ENCODE measurements at places on chromosomes 4 and X. TPM values are rescaled to one million over a fixed set of nuclear protein-coding genes. Genes with fewer than 3 reads are reported as not detected.

The SOD3 gene
- not detected for total RNA-seq

The PABPC1L2B gene
- not detected for total RNA-seq

The HSFX3 gene
- not detected for total RNA-seq

The CT45A9 gene
- total RNA-seq: not detected

The PAGE5 gene
- not detected for total RNA-seq

The CDK16 gene
- 93.6 TPM for total RNA-seq

The FAT1 gene
- 36.9 TPM for total RNA-seq

The RASL11B gene
- 20.3 TPM for total RNA-seq

The F8A2 gene
- total RNA-seq: not detected
